Activated CD4-positive, alpha-beta T cell treated with anti-CD3 and anti-CD28 coated beads for 24 hours (primary cell): ENCODE measurements at places on chromosomes 6 and 20.

GRCh38 chr6:50337532-50338122, 287.9 kb upstream of the DEFB112 start:
- DNase-seq, result no peak

GRCh38 chr6:23280437-23280836, 711.1 kb downstream of the HDGFL1 start:
- no peak for DNase-seq

- no peak for DNase-seq
Observed at GRCh38 chr6:46138281-46138680, 8.5 kb downstream of the ENPP4 start.

DNA sequence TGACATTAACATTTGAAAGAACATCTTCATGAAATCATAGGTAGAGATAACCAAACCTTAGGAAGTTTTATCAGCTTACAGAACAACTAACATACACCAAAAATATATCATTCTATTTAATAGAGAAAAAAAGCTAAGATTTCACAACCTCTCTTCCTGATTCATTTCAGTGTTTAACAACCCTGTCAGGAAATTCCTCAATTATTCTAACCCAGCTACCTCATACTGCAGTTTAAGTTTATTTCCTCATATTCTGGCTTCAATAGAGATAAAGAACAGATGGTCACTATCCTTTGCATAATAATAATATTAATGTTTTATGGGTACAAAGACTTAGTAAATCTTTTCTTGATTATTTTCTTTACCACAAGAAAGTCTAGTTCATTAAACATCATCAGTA, 112.9 kb upstream of the HSF2 start:
- DNase-seq, result no peak

DNA sequence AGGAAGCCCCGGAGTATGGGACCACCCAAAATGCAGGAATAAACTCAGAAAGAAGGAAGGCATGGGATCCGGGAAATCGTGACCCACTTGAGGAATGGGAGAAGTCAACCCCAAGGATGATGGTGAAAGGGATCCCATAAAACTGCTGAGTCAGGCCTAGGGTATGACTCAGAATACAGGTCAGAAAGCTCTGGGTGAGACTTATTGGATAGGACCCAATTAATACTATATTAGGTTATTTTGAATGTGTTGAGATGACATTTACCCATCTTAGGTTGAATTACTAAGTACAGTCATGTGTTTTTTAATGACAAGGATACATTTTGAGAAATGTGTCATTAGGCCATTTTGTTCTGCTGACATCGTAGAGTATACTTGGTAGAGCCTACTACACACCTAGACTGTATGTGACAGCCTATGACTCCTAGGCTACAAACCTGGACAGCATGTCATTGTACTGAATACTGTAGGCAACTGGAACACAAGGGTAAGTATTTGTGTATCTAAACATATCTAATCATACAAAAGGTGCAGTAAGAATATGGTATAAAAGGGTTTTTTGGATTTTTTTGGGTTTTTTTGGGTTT, 17.1 kb upstream of the HIVEP1 start:
- no peak for DNase-seq

- DNase-seq, result no peak
Observed at GRCh38 chr20:1401451-1401907, 8.6 kb upstream of the FKBP1A start.

GRCh38 chr20:31721408-31722256, 1.0 kb downstream of the BCL2L1 start:
- DNase-seq, result no peak

GRCh38 chr6:21409231-21409630, 184.3 kb upstream of the SOX4 start:
- DNase-seq, result no peak

- no peak for DNase-seq
Observed at GRCh38 chr6:40336940-40337760, 250.0 kb downstream of the LRFN2 start.

DNA sequence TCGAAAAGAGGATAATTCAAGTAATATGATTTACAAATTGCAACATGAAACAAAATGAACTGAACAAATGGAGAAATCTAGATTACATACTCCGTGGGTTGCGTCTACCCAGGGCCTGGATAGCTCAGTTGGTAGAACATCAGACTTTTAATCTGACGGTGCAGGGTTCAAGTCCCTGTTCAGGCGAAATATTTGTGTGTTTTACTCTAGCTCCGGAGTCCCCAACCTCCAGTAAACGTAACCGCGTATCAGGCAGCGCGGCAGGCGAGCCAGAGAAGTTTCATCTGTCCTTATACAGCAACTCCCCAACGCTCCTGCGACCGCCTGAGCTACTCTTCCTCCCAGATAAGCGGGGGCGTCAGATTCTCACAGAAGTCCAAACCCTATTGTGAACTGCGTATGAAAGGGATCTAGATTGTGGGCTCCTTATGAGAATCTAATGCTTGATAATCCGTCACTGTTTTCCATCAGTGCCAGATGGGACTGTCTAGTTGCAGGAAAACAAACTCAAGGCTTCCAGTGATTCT, 176.1 kb downstream of the TRIM27 start:
- no peak for DNase-seq

DNA sequence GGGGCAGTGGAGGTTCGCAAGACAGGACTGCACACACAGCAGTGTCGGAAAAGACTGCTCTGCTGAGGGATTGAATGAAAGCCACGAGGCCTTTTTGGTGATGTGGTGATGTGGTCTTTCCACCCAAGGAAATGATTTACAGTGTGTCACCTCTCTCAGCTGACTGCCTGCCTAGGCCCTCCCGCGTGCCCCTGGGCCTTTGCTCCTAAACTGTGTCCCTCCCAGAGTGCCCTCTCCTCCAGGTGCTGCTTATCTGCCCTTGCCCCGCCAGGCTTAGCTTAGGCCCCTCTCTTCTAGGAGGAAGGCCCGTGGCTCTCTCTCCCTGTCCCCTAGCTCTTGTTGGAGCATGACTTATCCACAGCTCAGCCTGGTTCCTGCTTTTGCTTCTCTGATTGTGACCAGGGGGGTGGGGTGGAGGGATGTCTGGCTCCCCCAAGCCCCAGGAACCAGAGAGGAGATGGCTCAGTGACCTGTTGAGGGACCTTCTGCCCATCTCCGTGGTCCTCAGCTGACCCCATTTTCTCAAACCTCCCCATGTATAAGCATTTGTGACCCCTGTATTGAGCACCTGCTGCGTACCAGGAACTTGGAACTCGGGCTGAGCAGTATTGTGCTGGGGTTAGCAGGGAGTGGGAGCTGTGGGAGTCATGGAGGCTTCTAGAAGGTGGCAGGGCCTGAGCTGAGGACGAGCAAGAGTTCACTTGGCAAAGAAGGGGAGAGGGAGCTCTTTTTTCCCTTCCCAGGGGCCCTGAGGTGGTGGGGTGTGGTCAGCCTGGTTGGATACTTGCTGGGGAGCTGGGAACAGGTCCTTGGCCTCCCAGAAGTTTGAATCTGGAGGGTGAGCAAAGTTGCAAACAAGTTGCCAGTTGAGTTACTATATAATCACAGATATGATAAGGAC, 2.2 kb downstream of the SRC start:
- DNase-seq, result no peak

- no peak for DNase-seq
Observed at GRCh38 chr6:111794727-111795452, 78.4 kb downstream of the FYN start.

DNA sequence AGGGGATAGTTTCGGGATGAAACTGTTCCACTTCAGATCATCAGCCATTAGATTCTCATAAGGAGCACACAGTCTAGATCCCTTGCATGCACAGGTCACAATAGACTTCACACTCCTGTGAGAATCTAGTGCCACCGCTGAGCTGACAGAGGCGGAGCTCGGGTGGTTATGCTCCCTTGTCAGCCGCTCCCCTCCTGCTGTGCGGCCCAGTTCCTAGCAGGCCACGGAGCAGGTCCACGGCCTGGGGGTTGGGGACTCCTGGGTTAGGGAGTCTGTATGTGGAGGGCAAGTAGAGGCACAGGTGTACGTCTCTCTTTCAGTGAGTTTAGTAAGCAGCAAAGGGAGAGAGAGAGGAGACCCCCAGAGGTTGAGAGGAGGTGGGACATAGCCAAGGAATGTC, 30.5 kb upstream of the MDFI start:
- no peak for DNase-seq

- no peak for DNase-seq
Observed at GRCh38 chr20:11549172-11550103, 368.3 kb upstream of the BTBD3 start.

DNA sequence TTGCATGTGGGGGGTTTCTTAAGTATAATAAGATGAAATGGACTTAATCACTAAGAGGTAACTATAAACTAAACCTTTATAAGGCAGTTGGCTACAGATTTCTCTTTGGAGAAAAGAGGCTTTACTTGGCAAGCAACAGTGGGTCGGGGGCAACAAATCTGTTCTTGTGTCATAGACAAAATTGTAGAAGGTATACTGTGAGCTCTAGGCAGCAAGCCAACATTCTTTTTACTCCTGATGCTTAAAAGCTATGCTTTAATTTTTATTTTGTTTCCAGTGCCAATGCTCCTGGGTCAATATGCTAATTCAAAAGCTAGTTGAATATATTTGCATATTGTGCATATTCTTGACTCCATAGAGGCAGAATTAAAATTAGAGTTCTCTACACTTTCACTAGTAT, 495.4 kb downstream of the BTBD3 start:
- no peak for DNase-seq

DNA sequence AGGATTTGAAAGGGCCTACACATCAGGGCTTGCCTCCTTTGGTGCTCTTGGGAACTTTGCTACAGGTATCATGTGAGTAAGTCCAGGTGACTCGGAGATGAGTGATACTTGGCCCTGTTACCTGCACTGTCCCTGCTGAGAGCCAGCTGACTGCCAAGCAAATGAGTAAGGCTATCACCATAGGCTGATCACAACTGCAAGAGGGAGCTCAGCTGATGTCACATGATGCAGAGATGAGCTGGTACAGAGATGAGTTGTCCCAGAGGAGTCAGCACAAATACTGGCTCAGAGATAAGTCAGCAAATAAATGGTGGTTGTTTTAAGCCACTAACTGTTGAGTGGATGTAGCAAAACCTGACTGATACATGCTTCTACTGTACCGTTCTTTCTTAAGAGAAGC, 41.4 kb downstream of the LAMP5 start:
- DNase-seq, result no peak

GRCh38 chr6:5353971-5354370, 92.7 kb downstream of the FARS2 start:
- no peak for DNase-seq

- no peak for DNase-seq
Observed at GRCh38 chr20:53897884-53898555, 172.4 kb downstream of the BCAS1 start.

DNA sequence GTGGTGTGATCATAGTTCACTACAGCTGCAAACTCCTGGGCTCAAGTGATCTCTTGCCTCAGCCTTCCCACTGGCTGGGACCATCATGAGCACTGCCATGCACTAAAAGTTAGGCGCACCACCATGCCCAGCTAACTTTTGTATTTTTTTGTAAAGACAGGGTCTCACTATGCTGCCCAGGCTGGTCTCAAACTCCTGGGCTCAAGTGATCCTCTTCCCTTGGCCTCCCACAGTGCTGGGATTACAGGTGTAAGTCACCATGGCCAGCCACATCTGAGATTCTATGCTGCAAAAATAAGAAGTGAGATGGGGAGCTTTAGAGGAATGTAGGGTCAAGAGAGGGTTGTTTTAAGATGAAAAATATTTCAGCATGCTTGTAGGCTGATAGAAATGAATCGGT, 1.5 kb upstream of the FAM83D start:
- no peak for DNase-seq

DNA sequence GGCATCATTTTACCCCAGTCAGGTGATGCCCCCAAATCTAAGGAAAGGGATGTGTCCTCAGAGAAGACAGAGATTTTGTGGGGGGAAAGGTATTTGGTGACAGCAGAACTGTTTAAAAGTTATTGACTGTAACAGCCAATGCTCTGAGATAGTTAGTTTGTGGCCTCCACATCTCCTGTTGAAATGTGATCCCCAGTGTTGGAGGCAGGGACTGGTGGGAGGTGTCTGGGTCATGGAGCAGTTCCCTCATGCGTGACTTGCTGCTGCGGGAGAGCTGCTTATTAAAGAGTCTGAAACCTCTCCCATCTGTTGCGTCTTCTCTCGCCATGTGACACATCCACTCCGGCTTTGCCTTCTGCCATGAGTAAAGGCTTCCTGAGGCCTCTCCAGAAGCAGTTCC, 282.8 kb upstream of the FOXQ1 start:
- no peak for DNase-seq

DNA sequence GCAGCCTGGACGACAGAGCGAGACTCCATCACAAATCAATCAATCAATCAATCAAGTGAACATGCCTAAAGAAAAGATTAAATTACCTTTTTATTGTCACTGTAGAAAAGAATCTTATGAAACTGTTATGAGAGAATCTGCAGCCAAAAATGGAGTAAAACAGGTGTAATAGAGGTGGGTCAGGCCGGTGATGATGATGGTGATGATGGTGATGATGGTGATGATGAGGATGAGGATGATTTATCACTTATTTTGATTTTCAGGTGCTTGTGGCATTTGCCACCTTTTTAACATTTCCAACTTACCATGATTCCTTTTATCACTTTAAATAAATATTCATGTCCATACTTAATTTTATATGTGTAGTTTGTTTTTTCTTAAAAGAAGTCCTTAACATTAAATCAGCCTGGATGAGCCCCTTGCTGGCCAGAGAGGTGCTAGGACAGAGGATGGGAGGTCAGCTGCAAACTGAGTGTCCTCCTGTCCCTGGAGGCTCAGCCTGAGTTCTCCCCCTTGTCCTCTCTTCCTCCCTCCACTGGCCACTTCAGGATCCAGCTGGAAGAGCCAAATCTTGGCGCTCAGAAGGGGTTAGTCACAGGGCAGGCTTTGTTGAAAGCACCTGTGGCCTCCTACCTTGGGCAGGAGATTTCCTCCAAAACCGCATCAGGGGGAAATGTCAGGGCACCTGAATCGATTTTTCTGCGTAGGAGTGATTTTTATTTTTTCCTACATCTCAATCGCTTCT, 32.6 kb downstream of the SLC2A10 start:
- DNase-seq, result no peak

DNA sequence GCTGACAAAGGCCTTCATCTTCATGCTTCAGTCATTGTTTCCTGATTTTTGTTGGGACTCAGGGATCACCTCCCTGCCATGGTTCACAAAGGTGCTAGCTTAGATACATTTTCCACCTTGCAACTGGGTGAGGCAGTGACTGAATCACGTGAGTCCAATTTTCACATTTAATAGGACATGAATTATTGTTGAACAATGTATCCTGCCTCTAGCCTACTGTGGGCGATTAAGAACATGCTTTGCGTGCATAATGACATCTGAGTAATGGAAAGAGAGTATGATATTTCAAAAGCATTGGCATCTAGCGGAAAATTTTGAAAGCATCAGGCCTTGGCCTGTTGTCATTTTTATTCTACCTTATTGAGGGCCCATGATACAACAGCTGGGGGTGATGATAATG, 199.2 kb upstream of the JAG1 start:
- no peak for DNase-seq

- no peak for DNase-seq
Observed at GRCh38 chr6:101626269-101626668, 232.8 kb downstream of the GRIK2 start.

- DNase-seq, result no peak
Observed at GRCh38 chr6:112153926-112154607, 66.7 kb downstream of the FAM229B start.

- DNase-seq, result no peak
Observed at GRCh38 chr6:104201557-104201956, 658.2 kb downstream of the HACE1 start.
